ENCODE measurements at places on chromosomes 12 and 14. TPM values are rescaled to one million over a fixed set of nuclear protein-coding genes. Genes with fewer than 3 reads are reported as not detected.

KIF26A gene
- total RNA-seq, result 2.6 TPM

NPFF gene
- total RNA-seq, result not detected

P2RX2 gene
- not detected for total RNA-seq

ASB2 gene
- total RNA-seq, result 2.1 TPM

BEGAIN gene
- total RNA-seq, result 9.8 TPM

DNA sequence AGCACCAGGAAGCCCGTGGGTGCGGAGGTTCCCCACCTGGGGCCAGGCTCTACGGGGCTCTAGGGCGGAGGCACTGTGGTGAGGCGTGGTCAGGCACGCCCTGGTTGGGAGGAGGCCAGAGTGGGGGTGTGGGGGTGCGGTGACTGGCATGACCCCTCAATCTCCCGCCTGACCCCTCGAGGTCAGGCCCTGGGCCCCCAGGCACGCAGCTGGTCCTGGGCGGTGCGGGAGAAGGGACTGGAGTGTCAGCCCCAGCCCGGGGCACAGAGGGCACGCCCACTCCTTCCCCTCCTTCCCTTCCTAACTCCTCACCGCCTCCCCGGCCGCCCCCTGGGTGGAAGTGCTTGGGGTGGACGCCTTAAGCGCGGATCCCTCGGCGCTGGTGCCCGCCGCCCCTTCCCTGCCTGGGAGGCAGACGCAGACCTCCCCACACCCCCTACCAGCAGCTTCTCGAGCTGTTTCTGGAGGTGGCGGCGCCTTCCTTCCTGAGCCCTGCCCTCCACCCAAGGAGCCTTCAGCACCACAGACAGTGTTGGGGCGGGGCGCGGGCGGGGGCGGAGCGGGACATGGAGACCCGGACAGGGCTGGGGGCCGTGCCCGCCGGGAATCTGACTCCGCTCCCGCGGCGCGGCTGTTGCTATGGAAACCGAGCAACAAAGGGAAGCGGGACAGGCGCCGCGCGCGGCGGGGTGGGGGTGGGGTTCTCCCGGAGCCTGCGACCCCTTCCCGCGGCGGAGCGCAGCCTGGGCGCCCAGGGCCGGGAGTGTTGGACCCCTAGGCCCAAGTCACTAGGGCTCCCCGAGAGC, 741 bp upstream of the CRIP2 start:
- peak; percentile 66 for DNase-seq

DNA sequence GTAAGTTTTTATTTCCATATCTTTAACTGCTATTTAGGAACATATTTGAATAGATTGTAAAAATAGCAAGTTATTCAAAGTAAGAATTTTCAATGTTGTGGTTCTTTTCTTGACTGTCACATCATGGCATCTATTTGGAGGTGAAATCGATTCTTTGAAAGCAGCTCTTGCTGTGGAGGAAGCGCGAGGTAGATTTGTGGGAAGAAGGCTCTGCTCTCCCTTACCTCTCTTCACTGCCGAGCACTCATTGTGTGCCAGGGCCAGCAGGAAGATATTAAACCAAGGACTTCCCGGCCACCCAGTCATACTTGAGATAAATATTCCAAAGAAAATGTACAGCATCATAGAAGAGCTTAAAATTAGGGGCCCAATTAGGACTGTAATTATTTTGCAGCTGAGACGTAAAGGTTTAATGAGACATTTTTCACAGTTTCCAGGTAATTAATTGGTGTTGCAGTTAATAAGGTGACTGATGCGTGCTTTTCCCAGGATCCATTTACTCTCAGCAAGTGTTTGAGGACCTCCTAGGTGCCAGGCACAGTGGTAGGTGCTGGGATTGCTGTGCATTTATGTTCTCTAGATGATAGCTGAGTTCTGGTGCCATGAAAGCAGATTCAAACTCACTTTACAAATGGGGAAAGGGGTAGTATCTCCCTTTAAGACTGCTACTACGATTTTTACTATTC, 89.2 kb upstream of the DYNC1H1 start:
- DNase-seq, result no peak

DNA sequence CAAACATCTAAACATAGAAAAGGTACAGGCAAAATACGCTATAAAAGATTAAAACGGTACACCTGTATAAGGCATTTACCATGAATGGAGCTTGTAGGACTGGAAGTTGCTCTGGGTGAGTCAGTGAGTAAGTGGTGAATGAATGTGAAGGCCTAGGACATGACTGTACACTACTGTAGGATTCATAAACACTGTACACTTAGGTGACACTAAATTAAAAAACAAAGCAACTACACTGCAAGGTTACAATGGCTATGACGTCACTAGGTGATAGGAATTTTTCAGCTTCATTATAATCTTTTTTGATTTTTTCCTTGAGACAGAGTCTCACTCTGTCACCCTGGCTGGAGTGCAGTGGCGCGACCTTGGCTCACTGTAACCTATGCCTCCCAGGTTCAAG, 269.2 kb downstream of the KSR2 start:
- DNase-seq, result no peak

- DNase-seq, result no peak
These were observed 155.6 kb downstream of the SLC6A15 start for GRCh38 chr12:84756961-84757360.

DNA sequence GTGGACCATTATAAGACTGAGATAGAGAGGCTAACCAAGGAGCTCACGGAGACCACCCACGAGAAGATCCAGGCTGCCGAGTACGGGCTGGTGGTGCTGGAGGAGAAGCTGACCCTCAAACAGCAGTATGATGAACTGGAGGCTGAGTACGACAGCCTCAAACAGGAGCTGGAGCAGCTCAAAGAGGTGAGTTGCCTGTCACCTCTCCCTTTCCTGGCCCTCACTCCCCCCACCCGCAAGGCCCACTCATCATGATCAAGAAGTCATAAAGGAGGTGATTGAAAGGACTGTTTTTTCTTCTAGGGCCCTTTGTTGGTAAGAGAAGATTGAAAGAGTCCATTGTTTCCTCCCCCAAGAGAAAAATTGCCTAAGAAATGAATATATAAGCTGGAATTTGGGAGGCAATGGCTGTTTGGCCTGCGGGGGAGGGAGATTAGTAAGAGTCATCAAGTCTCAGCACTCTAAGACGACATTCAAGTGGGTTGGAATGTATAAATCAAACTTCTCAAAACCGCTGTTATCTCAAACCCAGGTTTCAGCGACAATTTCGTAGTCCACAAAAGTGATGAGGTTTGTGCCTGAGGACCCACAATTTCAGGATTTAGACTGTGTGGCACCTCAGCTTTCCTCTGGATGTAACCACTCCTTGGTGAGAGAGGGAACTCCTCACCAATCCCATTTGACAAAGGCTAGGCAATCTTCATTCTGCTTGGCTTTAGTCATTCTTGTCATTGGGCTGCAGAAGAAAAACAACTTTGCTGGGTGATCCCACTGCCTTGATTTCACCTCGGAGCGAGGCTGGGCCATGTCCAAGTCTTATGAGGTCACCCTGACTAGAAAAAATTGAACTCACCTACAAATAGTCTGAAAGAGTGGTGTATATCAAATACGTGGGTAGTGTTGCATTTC, 966 bp downstream of the BICD1 start:
- no peak for DNase-seq

DNA sequence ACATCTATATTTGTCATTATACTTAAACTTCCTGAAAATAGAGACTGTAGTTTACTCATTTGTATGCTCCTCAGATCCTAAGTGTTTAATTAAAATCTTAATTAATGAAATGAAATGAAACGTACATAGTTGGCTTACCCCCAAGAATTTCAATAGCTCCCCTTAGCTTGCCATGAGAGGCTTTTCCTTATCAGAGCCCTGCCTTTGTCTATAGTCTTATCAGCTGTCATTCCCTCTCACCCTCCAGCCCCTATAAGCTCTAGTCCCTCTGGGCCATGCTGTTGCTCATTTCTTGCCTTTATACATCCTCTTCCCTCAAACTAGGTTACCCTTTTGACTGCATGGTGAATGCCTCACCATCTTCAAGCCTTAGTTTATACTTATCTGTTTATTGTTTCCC, 1.1 kb upstream of the RTRAF start:
- no peak for DNase-seq

DNA sequence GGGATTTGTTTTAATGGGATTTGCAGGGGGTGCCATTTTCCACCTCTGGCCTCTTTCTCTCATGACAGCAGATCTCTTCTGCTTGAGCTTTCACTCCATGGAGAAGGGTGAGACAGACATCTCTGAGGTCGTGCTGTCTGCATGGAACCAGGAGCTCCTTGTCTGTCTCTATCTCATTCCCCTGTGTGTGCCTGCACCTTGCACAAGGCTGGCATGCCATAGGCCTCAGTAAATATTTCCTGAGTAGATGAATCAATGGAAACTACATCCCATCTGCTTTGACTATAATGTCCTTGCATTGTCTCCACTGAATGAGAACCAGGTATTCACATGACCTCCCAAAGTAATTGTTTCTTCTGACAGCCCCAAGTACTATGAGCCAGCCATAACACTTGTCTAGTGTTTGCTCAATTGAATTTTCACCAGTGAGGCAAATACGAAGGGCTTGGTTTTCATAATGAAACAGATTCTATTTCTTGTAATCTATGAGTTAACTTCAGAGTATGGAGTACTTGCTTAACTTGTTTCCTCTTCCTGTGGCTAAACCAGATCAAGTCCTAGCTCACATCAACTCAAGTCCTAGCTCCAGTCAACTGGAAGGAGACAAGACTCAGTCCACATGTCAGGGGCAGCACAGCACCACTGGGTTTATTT, 32.3 kb downstream of the KCNK13 start:
- DNase-seq, result no peak

GRCh38 chr14:103074729-103075367, 9.2 kb upstream of the LBHD2 start:
- DNase-seq, result no peak
